ENCODE measurements at places on chromosomes 2 and 18. TPM values are rescaled to one million over a fixed set of nuclear protein-coding genes. Genes with fewer than 3 reads are reported as not detected.

DNA sequence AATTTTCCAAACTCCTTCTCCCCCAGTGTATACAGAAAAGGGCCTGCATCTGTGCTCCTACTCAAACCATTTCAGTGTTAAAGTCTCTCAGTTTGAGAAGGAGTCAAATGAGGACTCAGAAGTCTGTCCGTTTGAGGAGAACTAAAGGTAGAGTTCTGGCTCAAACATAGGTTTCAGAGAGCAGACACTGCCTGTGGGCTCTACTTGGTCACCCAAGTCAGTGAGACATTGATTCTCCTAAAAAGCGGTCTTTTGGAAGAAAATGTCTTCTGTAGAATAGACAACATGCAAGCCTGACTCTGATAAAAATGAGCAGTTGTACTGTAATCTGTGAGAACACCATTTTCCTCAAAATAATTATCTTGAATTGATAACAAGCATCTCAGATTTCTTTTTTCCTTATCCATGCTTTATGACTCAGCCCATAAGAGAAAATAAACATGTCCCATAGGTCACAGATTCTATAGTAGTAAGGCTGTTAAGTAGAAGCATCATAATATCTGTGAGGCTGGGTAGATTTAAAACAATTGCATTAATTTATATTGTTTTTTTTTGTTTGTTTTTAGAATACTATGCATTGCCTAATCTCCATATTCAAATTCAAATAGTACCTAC lies 82.8 kb downstream of the ASXL3 start:
- no peak for DNase-seq

- DNase-seq: no peak
Observed at GRCh38 chr2:145321344-145321743, 801.4 kb upstream of the ZEB2 start.

DNA sequence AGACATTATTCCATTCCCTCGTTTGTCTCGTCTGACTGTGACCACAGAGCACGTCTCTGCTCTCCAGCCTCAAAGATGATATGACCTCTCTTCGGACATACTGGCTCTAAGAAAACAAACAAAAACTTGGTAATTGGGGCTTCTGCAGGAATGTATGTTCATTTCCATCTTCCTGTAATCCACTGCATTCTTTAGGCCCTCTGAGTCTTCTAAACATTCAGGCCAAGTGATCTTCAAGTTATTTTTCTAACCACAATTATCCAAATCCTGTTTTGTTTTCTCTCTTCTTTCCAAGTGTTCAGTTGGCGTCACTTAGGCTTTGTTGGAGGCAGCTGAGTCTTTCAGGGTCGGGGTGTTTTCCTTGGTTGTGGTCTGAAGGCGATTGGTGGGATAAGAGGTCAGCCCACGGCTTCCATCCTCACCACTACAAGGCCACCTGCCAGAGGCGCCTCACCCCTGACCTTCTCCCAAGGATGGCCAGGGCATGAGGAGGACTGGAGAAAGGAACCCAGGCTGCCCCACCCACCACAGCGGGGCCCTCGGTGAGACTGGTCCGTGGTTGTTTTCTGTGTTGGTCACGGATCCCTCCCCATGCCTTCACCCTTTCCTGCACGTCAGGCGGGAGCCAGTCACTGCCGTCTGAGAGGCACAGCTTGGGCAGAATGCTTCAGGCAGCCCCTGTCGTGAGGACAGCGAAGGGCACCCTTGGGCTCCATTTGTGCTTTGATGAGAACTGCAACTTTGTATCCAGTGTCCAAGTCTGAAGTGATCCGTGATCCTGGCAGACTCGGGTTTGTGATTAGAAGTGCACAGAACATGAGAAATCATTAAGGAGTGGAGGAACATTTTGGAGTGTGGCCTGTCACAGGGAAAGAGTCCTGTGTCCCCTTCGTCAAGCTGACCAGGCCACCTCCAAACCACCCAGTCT lies 88.6 kb upstream of the FHL2 start:
- peak; percentile 59 for DNase-seq

- no peak for DNase-seq
Observed at GRCh38 chr2:239735829-239736357, 289.2 kb downstream of the NDUFA10 start.

GRCh38 chr2:134181219-134181618 lies 72.7 kb upstream of the MGAT5 start:
- no peak for DNase-seq

DNA sequence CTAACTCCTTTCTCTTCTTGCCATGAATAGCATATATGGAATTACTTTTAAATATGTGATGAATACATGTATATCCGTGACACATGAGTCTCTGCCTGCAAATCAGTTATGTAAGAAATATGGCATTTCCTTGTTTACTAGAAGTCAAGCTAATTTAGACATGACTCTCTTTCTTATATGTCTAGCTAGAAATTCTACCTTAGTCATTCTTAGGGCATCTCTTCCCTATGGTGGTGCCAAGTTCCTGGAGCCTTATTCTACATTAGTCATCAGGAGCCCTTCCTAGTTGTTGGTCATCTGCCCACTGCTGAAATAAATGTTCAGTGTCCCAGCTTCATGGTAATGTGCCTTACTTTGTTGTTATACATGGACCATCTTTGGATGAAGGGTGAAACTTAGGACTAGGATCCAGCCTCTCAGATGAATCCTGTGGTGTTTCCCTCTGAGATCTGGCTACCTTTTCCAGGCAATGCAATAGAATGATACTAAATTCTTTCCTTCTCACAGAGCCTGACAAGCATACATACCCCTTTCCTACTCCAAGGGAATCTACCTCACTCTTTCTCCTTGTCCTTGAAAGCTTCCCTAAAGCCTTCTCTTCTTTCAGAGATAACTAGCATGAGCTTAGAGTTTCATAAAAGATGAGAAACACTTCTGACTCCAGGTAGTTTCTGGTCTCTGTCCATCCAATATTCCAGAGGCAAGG lies 415.3 kb upstream of the VWC2L start:
- DNase-seq: no peak

GRCh38 chr2:52260904-52261303 lies 1229.0 kb upstream of the NRXN1 start:
- DNase-seq: no peak

DNA sequence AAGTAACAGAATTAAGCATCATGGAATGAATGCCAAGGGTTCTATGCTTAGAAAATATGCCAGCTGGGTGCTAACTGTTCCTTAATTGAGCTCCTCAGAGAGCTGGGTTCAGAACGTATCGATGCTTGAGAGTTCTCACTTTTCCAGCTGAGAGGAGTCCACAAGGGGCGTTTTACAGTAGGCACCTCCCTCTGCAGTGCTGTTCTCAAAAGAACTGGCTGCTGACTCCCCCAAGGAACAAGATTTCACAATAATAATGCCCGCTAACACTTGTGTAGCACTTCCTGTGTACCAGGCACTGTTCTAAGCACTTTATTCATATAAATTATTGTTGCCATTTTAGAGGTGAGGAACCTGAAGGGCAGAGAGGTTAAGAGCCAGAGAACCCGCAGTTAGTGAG lies 18.1 kb upstream of the TMEM237 start:
- no peak for DNase-seq

Gene LIMS4
- 5.2 TPM for total RNA-seq

Gene STARD6
- total RNA-seq: not detected

- DNase-seq: no peak
Observed at GRCh38 chr18:10516078-10516477, 9.7 kb upstream of the NAPG start.

GRCh38 chr2:42114091-42114490 lies 55.1 kb upstream of the EML4 start:
- DNase-seq: no peak

Gene SCYGR3
- total RNA-seq: not detected

Gene UGT1A3
- total RNA-seq: not detected

Gene ATP6V1B1
- not detected for total RNA-seq

DNA sequence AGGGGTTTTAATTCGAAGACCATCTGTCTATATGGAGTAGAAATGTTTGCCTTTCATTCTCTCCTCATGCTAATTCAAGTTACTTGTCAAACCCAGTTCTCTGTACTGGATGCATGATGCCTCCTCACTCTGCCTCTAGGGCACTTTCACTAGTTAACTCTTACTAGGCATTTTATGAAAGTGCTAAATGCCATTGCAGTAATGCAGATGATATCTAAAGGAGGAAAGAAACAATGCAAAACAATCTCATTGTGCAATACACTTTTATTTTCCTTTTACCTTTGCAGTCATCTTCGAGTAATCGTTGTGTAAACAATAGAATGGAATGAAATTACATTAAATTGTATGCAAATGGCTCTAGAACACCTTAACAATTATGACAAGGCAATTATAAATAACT lies 293.6 kb downstream of the STK39 start:
- DNase-seq: no peak

DNA sequence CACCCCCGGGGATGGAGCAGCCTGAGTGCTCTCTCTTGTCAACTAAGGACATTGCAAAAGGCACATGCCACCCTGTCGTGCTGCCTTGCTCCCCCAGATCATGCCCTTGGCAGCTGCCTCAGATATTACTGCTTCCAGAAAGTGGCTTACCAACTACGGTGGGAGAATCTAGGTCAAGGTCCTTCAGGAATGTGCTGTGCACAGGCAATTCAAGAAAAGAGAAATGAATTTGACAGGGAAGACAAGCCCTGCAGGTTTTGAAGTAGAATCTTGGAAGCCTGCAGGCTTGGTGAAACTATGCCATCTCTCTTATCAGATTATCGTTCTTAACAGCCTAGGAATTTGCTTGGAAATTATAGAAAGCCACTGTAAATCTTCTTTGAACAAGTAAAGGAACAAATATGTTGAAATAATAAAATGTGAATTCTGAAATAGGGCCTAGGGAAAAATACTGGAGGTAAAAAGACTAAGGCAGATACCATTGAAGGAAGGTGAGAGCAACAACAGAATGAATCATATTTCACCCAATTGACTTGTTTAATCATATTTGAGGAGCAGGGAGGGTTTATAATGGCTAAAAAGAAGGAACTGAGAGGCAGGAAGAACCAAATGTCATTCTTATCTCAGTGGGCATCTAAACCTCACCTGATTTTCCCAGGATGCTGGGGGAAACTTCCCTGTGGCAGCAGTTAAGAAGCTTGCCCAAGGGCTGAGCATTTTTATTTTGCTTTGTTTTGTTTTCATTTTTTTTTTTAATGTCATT lies 94.0 kb upstream of the GLS start:
- DNase-seq: no peak

- no peak for DNase-seq
Observed at GRCh38 chr2:7016148-7016547, 98.9 kb downstream of the RNF144A start.

Gene NPPC
- total RNA-seq: 1.1 TPM

Gene PDE11A
- total RNA-seq: not detected

GRCh38 chr18:7908681-7909299 lies 341.7 kb downstream of the PTPRM start:
- DNase-seq: no peak

DNA sequence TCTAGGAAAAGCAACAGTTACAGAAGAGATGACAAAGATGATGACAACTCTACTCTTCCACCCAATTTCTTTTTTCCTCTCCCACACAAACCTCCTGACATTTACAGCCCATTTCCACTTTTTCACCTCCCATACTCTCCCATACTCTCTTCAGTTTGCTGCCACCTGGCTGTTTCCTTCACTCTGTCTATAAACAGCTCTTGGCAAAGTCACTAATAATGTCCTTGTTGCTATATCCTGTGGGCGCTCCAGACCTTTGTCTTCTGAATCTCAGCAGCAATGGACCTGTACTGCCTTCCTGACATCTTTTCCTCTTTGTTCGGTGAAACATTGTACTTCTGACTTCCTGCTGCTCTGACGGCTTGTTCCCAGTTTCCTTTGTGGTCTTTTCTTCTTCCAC lies 60.7 kb upstream of the CAVIN2 start:
- no peak for DNase-seq

DNA sequence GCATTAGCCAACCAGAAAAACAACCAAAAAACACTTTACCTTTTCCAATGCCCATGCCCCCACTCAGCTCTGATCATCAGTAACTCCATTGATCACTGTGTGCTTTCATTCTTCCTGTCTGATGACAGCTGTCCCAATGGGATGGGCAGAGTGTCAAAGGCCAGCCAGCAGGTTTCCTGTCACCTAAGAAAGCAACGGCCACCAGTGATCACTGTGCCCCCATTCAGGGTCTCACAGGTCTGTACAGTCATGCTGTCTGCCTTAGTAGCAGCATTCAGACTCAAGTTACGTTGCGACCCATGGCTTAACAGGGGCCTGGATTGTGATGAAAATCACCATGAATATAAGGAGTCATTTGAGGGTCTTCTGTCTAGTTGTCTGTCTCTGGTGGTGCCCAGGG lies 184.5 kb downstream of the MGAT5 start:
- DNase-seq: peak; percentile 28

Gene FEV
- not detected for total RNA-seq

DNA sequence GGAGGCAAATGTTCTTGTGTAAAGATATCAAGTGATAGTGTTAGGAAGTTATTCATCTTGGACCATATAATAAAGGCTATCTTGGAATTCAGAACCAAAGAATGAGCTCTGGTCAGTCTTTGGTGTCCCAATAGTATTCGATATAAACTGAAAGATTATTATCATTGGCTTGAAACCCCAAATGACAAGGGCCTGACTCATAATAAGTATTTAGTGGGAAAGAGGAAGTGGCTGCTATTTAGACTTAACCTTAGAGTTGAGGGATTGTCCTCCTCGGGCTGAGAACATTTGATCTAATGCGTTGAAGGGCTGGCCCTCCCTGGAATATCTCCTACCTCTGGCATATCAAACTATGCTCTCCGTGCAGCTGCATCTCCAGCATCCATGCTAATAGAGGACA lies 67.5 kb downstream of the CDH20 start:
- no peak for DNase-seq

DNA sequence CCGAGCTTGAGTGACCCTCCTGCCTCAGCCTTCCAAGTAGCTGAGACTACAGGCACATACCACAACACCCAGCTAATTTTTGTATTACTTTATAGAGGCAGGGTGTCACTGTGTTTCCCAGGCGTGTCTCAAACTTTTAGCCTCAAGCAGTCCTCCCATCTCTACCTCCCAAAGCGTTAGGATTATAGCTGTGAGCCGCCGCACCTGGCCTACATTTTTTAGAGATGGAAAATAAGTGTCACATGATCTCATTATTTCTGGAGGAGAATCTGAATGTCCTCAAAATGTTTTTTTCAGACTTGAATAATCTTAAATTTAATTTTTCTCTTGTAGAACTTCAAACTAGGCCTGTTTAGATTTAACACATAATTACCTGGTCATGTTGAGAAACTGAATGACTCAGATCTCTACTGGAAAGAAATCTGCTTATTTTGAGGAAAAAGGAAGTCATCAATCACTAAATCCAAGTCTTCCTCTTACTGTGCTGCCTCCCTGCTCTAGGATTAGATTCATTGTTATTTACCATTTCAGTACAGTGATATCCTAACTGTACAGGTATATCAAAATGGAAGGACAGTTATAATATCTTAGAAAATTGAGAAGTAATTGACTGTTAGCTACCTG lies 92.4 kb downstream of the COX7A2L start:
- no peak for DNase-seq

Gene SOCS6
- 18.7 TPM for total RNA-seq
